Caco-2 (cell line): ENCODE measurements at places on chromosomes 4 and X.

DNA sequence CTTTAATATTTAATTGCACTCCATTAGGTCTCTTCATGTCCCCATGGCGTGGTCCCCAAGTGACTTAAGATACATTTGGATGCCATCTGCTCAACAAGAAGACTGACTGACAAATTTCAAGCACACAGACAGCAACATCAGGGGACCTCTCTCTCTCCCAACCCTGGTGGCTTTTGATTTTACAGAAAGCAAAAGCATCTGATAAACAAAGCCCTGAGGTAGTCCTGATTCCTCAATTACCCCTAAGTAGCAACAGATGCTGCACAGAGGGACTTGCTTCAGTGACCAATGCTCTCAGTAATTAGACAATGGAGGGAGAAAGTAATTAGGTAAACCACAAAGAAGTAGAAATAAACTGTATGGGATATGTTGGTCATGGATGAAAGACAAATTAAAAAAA, 426.4 kb downstream of the INPP4B start:
- DNase-seq, result no peak

- DNase-seq, result no peak
These were observed 51.0 kb downstream of the ADGRL3 start for GRCh38 chr4:61251129-61251528.

DNA sequence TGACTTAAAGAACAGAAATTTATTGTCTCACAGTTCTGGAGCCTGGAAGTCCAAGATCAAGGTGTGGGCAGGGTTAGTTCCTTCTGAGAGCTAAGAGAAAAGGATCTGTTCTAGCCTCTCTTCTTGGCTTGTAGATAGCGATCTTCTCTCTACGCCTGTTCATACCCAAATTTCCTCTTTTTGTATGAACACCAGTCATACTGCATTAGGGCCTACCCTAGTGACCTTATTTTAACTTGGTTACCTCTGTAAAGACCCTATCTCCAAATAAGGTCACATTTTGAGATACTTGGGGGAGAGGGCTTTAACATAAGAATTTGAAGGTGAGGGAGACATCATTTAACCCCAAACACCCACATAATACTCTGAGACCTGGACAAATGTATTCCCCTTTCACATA, 55.6 kb upstream of the SPP1 start:
- DNase-seq, result no peak

GRCh38 chrX:134000260-134001245, 15.2 kb upstream of the GPC3 start:
- no peak for DNase-seq

DNA sequence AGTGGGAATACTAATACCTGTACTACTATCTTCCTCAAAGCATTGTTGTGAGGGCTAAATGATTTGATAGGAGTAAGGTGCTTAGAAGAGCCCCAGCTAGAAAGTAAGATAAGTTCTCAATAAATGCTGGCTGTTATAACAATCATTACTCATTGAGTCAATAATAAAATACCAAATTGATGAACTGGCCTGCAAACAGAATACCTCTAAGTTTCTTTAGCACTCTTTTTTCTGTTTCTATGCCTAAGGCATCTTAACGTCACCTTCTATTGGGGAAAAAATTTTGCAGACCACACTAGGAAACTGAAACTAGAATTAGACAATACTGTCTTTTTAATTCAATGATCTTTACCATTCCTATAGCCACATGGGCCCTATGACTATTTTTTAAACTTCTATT, 1.2 kb downstream of the CLTRN start:
- DNase-seq, result no peak

GRCh38 chrX:150805736-150806135, 92.7 kb downstream of the CD99L2 start:
- DNase-seq, result no peak

DNA sequence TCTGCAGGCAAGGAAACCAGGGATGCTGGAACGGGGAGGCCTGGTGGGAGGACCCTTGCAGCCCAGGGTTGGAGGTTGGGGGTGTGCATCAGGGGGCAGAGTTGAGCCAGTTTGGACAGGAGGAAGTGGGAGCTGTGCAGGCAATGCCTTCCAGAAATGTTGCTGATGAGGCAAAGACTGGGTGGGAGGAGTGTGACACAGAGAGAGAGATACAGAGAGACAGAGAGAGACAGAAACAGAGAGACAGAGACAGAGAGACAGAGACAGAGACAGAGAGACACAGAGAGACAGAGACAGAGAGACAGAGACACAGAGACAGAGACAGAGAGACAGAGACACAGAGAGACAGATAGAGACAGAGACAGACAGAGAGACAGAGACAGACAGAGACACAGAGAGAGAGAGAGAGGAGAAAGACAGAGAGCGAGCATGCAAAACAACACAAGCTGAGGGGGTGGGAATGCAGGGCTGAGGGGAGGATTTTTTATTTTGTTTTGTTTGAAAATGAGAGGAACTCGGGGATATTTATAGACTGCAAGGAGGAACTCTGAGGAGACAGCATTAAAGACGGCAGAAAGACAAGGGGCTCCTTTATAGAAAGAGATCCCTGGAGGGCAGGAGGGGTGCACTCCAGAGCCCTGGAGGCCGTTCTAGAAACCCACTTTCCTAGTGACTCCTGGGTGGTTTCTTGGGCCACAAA, 1.9 kb upstream of the HAUS3 start:
- peak; percentile 50 for DNase-seq

DNA sequence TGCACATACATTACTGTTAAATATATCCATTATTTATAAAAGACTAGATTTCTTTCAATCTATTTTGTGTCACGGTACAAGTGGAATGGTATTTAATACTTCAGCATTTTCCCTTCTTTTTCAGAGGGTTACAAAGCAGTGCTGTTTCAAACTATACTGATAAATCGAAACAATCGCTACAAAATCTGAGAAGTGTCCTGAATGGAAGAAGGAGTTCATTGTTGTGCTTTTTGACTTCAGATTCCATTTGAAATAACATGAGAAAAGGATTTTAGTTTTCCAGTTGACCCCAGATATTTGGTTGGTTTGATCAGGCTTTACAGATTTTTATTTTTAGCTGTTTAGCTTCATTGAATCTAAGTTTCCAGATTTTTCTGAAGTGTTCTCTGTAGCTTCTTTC, 292.1 kb upstream of the ANKRD50 start:
- no peak for DNase-seq

- DNase-seq, result no peak
These were observed 1.4 kb downstream of the TCEAL2 start for GRCh38 chrX:102126863-102127262.

DNA sequence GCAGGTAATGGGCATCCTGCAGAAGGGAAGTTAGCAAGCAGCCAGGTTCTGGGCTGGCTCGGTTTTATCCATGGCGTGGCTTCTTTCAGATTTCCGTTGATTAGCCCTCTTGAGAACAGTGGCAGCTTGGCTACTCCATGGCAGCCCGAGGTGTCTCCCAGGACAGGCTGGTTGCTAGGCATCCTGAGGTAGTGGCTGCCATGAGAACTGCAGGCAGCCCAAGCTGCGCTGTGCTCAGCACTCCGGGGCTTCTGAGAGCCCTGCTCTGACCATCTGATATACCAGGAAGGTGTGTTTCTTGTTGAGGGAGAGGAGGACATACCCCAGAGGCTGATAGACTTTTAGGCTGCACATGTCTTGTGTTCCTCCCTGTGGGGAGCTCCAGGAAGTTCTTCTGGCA, 253.4 kb upstream of the CASK start:
- no peak for DNase-seq

- DNase-seq, result no peak
These were observed 3.8 kb downstream of the HPGDS start for GRCh38 chr4:94338681-94339351.

- no peak for DNase-seq
These were observed 34.4 kb upstream of the ANXA3 start for GRCh38 chr4:78517050-78517652.

- DNase-seq, result no peak
These were observed 62.1 kb downstream of the CLCN3 start for GRCh38 chr4:169682372-169683047.

DNA sequence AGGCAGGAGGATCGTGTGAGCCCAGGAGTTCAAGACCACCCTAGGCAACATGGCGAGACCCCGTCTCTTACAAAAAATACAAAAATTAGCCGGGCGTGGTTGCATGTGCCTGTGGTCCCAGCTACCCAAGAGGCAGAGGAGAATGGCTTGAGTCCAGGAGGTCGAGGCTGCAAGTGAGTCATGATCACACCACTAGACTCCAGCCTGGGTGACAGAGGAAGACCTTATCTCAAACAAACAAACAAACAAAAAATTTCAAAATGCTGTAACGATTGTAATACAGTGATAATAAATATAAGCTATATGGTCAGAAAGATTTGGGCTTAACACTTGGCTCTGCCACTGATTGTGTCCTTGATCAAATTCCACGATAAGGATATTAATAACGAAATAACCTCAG, 24.2 kb downstream of the SLC25A4 start:
- DNase-seq, result no peak

DNA sequence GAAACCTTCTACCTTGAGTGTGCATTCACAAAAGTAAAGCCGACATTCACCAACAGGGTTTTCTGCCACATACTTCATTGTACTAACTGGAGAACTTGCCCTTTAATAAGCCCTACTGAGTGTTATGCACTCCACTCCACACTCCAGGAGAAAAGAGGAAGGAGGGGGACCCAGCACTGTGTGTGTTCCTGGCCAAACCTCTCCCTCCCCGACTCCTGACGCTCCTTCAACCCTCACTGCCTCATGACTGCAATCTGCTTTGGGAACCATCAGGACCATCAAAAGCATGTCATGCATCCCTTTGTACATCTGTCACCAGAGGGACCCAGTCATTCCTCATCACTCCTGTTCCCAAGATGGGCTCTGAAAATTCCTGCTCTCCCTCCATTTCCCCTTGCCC, 143.7 kb downstream of the RASL11B start:
- DNase-seq, result no peak

- no peak for DNase-seq
These were observed 61.1 kb downstream of the FBXO8 start for GRCh38 chr4:174222266-174222872.

DNA sequence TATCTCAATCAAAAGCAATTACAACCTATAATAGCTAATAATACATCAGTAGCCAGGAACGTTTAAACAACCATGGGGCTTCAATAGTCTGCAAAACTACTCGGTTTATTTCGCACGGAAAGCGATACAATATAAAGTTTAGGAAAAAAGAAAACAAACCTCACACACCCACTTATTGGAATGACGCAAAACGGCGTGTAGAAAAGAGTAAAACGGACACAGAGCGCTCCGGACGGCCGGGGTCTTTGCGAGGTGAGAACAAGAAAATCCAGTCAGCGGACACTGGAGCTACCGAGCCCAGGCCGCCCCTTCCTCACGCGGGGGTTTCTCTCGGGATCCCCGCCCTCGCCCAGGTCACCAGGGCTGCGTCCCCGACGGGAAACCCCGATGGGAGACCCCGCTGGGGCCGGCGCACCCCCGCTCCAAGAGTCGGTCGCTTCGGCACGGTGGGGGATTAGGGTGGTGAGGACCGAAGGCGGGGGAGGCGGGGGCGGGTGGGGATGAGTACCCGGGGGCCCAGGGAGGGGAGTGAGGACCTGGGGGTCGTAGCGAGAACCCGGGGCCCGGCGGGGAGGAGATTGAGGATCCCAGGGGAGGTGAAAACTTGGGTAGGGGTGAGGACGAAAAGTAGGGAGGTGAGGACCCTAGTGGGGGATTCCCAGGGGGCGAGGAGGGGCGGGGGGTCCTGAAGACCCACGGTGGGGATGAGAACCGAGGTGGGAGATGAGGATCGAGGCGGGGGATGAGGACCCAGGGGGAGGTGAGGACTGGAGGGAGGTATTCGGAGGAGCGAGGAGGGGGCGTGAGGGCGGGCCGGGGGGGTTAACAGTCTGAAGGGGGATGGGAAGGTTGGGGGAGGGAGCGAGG, 737 bp downstream of the NELFA start:
- no peak for DNase-seq

DNA sequence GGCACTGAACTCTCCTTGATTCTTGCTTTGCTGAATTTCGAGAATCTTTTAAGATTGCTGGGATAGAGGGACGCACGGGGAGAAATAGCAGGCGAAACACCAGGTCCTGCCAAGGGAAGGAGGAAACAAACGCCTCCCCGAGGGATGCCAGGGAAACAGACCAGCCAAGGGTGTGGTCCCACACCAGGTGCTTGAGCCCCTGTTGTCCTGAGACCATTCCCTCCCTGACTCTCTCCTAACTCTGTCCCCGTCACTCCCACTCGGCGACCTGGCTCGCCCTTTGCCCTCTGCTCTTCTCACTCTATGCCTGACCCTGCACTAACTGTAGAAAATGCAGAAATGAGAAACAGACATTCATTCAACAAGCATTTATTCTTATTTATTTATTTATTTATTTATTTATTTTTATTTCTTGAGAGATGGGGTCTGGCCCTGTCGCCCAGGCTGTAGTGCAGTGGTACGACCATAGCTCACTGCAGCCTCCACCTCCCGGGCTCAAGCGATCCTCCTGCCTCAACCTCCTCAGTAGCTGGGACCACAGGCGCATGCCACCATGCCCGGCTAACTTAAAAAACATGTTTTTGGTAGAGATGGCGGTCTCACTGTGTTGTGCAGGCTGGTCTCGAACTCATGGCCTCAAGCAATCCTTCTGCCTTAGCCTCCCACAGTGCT, 16.2 kb downstream of the CTAG1B start:
- DNase-seq, result no peak

DNA sequence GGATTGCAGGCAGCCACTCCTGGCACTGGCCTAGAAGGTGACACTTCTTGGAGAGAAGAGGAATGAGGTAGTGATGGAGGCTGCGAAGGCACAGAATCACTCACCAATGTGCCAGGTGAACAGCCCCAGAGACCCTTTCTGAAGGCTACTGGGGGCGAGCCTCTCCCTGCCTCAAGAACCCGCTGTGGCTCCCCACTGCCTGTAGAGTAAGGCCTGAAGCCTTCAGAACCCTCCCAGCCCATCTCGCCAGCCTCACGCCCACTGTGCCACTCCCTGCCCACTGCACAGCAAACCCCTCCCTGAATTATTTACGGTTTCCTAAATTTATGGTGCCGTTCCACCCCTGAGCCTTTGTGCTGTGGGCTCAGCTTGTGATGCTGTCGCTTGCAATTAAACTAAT, 24.2 kb upstream of the SORCS2 start:
- DNase-seq, result no peak

DNA sequence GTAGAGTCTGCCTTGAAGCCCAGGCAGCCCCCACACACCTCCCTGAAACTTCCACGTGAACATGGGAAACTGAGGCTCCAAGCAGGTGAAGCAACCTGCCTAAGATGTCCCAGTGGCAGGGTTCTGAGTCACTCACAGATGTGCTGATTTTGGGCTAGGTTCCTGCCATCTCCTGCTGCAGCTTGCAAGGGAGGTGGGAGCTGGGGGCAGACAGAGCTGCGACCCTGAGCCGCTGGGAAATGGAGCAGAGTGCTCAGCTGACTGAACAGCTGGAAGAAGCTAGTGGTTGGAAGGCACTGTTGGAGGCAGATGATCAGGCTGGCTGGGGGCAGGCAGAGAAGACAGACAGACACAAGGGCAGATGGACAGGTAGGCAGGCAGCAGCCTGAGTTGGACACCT, 3.6 kb upstream of the FATE1 start:
- no peak for DNase-seq
